ENCODE measurements at places on chromosomes 5 and 9. TPM values are rescaled to one million over a fixed set of nuclear protein-coding genes. Genes with fewer than 3 reads are reported as not detected.

DNA sequence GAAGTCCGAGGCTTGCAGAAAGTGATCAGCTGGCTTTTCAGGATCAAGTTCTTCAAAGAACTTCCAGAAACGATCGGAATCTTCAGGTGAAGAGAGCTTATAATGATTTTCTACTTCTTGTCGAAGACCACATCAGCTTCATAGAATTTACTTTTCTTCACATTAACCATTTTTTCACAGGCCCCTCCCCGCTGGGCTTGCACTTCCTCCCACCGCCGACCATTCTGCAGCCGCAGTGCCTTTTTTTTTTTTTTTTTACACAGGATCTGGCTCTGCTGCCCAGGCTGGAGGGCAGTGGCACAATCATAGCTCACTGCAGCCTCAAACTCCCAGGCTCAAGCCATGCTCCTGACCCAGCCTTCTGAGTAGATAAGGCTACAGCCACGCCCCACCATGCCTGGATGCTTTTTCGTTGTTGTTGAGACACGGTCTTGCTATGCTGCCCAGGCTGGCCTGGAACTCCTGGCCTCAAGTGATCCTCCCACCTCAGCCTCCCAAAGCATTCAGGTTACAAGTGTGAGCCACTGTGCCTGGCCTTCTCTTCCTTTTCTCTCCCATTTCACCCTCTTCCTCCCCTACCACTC lies 15.3 kb upstream of the RNF130 start:
- no peak for DNase-seq

GRCh38 chr9:137049544-137050449 lies 3.8 kb upstream of the NPDC1 start:
- peak; percentile 77 for DNase-seq

- no peak for DNase-seq
These were observed 91.5 kb downstream of the TLE4 start for GRCh38 chr9:79663300-79663699.

- peak; percentile 35 for DNase-seq
These were observed 31.2 kb downstream of the FGF18 start for GRCh38 chr5:171450423-171451331.

GRCh38 chr5:149345892-149346222 lies 558 bp downstream of the GRPEL2 start:
- DNase-seq = no peak

Gene PCDHB11
- 5.8 TPM for total RNA-seq

Gene LCN15
- total RNA-seq = 3.7 TPM

Gene SLC34A3
- not detected for total RNA-seq

Gene SURF1
- total RNA-seq = 63.0 TPM
